Left ventricle myocardium superior (tissue), 1 donor: ENCODE measurements at places on chromosomes 7 and 10.

DNA sequence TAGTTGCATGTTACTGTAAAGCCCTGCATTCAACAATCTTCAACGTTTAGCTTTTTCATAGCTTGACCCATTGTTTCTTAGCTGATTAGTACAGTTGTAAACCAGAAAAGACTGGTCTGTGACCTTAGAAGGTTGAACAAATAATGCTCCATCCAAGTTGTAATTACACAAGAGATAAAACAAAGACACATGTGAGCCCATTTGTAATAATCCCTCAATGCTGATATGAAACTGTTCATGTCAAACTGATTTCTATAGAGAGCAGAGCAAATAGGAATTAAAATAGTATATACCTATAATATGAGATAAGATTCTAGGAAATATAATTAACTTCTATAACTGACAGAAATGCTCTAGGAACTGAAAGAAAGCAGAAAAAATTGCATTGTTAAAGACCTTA, 94.7 kb upstream of the SLC25A13 start:
- no peak for DNase-seq

GRCh38 chr7:116083796-116084195, 53.2 kb upstream of the TFEC start:
- no peak for DNase-seq

GRCh38 chr7:47226696-47227095, 355.2 kb downstream of the TNS3 start:
- DNase-seq, result no peak

DNA sequence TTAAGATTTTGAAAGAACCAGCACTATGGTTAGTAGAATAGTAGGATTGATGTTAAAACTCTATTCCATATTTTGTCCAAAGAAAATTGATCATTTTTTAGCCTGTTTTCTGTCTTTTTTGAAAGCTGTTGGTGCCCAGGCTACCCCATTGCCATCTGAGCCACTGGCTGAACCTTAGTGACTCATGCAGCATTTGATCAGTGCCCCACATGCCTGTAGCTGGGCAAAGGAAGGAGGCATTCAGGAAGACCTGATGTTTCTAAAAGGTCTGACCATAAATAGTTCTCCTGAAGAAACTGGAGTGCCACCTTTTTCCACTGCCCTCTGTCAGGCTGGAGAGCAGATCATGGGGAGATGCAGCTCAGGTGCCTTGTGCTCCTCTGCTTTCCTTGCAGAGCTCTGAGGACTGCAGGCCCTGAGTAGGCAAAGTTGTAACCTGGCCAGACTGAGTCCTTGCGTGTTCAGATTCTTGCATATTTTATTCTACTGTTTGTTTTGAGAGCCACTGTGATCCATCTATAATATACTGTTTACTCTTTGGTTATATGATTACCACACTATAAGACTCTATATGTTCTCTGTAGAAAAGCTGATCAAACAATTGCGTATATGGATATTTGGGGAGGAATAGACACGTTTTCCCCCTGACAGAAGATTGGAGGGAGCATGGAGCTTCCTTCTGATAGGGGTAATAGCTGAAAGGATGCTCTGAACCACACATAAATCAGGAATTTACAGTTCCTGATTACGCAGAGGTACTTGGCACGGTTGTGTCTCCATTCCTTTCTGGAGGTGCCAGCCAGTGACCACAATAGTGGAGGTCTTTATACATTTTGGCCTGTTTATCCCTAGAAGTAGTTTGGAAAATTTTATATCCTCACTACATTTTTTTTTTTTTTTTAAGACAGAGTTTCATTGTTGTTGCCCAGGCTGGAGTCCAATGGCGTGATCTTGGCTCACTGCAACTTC, 48.9 kb upstream of the GJD4 start:
- no peak for DNase-seq

DNA sequence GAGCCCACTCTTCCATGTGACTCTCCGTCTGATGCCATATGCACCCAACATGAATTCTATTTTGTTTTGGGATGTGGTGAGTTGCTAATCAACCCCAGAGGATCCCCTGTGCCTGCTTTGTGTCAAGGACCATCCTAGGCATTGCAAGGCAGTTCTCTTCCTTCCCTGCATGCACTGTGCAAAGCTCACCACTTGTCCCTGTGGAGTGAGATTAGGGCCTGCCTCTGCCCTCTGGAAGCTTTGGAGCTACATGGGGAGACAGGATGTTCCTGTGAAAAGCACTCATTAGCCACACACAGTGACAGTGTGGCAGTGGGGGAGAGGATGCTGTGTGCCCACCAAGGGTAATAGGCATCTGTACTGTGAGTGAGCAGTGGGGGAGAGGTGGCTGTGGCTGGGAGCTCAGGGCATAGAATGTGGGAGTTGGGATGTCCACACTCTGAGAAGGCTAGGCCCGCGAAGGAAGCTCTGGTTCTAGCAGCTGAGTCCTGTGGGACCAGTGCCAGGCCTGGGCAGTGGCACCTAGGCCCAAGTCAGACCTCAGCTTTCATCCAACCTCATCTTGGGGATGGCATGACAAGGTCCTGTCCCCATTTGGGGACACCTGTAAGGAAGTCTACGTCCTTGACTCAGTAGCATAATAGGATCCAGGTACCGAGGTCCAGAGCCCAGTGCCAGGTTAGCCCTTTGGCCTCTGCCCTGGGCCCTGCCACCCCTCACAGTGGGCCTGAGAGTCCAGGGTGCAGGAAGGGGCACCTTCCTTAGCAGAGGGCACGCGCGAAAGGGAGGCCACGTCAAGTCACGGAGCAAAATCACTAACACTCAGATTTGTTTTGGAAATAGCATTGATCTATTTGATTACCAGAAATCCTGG, 6.6 kb downstream of the ADRA2A start:
- DNase-seq, result no peak

DNA sequence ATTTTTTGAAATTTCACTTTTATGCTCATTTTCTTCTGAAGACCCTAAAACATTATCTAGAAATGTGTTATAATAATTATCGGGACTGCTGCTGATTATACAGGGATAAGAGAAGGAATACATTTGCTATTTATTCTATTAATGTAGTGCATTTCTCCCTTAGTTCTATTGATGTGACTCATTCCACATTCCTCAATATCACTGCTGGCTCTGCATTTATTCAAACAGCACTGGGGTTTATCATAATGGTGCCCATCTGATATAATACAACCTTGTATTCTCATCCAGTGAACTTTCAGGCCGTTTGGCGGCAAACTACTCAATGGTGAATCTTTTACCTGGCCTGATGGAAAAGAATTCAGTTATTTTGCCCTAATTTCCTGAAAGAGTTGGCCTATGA, 7.8 kb downstream of the KCND2 start:
- no peak for DNase-seq

DNA sequence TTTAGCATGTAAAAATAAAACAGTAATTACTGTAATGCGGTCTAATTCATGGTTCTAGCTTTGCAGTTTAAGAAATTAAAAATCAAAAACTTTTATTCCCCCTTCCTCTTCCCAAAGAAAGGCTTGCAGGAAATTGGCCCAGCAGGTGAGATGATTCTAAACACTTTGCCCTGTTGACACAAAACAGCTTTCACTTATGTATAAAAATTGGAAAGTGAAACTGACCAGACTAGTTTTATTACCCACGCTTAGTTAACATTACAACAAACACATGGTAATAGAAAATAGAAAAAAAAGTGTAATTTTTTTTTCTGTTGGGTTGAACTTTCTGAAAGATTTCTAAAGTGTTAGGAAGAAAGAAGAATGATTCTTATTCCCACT, 1.2 kb upstream of the CCDC6 start:
- no peak for DNase-seq

GRCh38 chr10:32971536-32972091, 13.6 kb upstream of the ITGB1 start:
- DNase-seq, result no peak

DNA sequence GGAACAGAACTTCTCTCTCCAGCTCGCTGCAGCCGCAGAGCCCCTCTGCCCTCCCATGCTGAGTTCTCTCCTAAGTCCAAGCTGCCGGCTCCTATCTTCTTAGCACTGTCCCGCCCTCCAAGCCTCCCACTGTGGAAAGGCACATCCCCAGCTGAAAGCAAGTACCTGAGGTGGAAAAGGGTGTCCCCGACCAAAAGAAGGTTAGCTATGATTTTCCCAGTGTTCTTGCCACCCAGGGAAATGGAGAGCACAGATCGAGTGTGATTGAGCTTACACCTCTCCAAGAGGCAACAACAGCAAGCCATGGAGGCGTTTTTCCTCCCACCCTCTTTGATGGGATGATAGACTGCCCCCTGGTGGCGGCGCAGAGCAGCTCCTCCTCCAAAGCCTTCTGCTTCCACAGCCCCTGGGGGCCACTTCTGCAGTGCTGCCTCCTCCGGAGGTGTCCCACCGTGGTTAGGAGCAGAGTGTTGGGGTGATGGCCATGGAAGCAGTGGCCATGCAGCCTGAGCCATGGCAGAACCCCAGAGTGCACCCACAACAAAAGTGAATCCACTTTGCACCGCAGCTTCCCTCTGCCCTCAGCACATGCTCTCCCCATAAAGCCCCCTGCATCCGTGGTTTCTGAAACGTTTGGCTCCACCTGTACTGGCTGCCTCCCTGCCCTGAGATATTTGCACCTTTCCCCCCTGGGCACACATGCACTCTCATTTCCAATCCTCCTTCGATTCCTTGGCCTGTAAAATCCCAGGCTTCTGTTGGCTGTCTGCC, 143.1 kb upstream of the STK17A start:
- no peak for DNase-seq

GRCh38 chr10:61835946-61836887, 65.3 kb upstream of the ARID5B start:
- DNase-seq, result no peak

DNA sequence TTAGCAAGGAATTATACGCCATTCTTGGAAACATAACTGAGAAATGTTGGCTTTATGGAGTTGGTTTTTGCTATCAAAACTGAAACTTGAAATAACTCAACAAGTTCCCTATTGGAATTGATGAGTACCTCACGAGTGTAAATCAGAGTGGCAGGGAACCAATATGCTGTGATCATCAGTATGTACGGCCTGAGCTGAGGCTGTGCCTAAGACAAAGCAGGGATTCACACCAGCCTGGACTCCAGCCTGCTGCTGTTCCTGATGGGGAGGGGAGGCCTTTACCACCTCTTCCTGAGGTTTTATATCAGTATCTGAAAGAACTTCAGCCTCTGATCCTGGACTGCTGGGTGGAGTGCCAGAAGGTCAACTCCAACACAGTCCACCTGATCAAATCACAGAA, 52.7 kb downstream of the CRTAC1 start:
- DNase-seq, result no peak

- DNase-seq, result no peak
Measured at GRCh38 chr10:124043310-124044142, 49.9 kb downstream of the CHST15 start.

DNA sequence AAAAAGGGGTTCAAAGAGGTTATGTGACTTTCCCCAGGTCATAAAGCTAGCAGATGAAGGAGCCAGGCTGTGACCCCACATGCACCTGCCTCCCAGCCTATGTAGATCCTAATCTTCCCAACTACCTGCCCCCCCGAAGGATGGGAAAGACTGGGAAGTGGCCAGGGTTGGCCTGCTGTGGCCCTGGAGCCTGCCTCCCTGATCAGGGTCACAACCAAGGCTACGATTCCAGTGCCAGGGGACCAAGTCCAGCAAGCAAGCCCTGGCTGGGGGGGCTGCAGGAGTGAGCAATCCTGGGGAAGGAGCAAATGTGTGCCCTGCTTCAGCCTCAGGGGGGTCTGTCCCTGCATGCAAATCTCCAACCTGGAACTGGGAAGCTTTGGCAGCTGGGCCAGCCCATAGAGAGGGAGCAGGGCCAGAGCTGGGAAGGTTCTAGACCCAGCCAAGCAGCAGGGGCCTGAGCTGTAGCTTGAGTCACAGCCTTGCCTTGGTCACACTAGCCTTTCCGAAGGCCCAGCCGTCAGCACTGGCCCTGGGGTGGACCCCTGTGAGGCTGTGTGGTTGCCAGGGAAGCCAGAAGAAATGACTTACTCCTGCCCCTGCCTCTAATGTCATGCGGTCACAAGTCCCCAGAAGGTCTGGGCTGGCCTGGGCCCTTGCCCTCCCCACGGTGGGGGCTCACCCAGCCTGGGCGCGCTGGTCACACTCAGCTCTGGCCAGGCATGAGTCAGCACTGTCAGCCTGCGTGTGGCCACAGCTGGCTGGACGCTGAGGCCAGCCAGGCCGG, 96.4 kb upstream of the ZMIZ1 start:
- peak; percentile 87 for DNase-seq

DNA sequence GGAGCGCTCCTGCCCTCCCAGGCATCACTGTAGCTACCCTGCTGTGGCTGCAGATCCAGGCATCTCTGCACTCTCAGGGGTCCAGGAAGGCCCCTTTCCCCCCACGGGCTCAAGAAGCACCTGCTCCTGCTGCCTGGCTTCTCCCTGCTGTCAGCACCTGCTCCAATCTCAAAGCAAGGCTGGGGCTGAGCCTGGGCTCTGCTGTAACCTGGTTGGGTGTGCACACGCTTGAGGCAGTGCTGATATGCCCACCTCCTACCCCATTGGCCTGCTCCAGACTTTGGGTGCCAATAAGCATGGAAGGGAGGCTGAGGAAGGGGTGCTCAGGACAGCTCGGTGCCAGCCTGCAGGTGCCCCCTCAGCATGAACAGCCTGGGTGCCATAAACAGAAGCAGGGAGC, 185.0 kb downstream of the ZNF438 start:
- DNase-seq, result no peak

DNA sequence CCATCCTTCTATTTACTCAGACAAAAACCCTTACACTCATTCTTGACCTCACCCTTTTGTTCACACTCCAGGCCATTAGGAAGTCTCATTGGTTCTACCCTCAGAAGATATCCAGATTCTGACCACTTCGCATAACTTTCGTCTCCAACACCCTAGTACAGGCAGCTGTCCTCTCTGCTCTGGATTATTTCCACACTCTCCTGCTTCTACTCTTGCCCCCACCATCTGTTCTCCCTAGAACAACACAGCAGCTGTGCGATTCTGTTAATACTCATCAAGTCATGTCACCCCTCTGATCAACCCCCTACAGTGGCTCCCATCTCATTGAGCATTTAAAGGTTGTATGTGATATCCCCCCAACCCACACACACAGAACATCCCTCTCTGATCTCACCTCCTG, 15.5 kb upstream of the TRIL start:
- no peak for DNase-seq

DNA sequence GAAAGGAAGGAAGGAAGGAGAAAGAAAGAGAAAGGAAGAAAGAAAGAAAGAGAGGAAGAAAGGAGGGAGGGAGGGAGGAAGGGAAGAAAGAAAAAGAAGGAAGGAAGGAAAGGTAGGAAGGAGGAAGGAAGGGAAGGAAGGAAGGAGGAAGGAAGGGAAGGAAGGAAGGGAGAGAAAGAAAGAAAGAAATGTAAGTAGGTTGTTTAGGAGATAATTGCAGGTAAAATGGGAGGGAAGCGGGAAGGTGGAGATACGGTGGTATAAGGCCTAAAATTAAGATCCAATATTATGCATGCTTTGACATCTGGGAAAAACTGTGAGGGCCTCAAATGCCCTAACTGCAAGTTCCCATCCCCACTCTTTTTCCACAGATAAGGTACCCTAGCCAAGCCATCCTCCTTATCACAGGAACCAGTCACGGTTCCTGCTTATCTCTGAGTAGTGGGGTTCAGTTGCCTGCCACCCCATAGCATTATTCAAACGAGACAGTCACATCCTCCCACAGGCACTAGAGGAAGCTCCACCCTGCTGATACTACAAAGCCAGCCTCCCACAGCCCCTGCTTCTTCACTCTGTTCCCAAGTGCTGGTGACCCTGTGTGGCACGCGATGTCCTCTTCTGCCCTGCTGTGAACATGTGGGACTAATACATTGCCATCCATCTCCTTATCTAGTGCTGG, 28.7 kb downstream of the ST8SIA6 start:
- DNase-seq, result no peak
